ENCODE measurements at places on chromosomes 5 and 9.
A peak's percentile ranks its signal among the peaks of the same experiment; 100 is the strongest.

- DNase-seq: no peak
- H3K4me3 ChIP-seq: no peak overlapping the region
- H3K36me3 ChIP-seq: no peaks in the 10 kb centered on the region
- H3K27ac ChIP-seq: peak overlapping the region; percentile 44
Observed at GRCh38 chr5:83914662-83915418, 194.2 kb upstream of the HAPLN1 start.

GRCh38 chr5:30866142-30866541 is 327.3 kb upstream of the CDH6 start:
- H3K4me3 ChIP-seq: no peak overlapping the region
- DNase-seq: no peak
- no peaks in the 10 kb centered on the region for H3K4me1 ChIP-seq

- DNase-seq: no peak
- H3K36me3 ChIP-seq: no peaks in the 10 kb centered on the region
- no peak overlapping the region for H3K27ac ChIP-seq
- no peaks in the 10 kb centered on the region for H3K4me1 ChIP-seq
- no peak overlapping the region for H3K4me3 ChIP-seq
Observed at GRCh38 chr5:68538814-68539420, 323.4 kb downstream of the PIK3R1 start.

GRCh38 chr5:56326116-56326515 is 93.0 kb upstream of the ANKRD55 start:
- no peaks in the 10 kb centered on the region for H3K27me3 ChIP-seq
- H3K27ac ChIP-seq: no peak overlapping the region
- peaks cover 3% of the 10 kb centered on the region for H3K4me1 ChIP-seq

- H3K36me3 ChIP-seq: no peaks in the 10 kb centered on the region
- no peak for DNase-seq
- H3K27ac ChIP-seq: no peak overlapping the region
- H3K4me3 ChIP-seq: no peak overlapping the region
Observed at GRCh38 chr5:83102364-83102980, 25.1 kb downstream of the XRCC4 start.

- no peaks in the 10 kb centered on the region for H3K36me3 ChIP-seq
- peak overlapping the region; percentile 71 for H3K27ac ChIP-seq
- H3K4me3 ChIP-seq: peak overlapping the region; percentile 98
- H3K4me1 ChIP-seq: peaks cover 3% of the 10 kb centered on the region
Observed at GRCh38 chr9:22446950-22447617, 460 bp downstream of the DMRTA1 start.

DNA sequence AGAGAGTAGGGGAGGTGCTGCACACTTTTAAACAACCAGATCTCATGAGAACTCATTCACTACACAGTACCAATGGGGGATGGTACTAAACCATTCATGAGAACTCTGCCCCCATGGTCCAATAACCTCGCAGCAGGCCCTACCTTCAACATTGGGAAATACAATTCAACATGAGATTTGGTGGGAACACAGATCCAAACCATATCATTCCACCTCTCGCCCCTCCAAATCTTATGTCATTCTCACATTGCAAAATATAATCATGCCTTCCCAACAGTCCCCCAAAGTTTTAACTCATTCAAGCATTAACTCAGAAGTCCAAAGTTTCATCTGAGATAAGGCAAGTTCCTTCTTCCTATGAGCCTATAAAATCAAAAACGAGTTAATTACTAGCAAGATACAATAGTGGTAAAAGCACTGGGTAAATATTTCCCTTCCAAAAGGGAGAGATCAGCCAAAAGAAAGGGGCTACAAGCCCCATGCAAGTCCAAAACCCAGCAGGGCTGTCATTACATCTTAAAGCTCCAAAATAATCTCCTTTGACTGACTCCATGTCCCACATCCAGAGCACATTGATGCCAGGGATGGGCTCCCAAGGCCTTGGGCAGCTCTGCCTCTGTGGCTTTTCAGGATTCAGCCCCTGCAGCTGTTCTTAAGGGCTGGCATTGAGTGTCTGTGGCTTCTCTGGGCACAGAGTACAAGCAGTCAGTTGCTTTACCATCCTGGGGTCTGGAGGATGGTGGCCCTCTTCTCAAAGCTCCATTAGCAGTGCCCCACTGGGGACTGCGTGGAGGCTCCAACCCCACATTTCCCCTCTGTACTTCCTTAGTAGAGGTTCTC is 8.3 kb downstream of the GPR150 start:
- no peaks in the 10 kb centered on the region for H3K36me3 ChIP-seq
- H3K27me3 ChIP-seq: no peaks in the 10 kb centered on the region
- no peak overlapping the region for H3K4me3 ChIP-seq
- no peak overlapping the region for H3K27ac ChIP-seq
- no peak for DNase-seq

DNA sequence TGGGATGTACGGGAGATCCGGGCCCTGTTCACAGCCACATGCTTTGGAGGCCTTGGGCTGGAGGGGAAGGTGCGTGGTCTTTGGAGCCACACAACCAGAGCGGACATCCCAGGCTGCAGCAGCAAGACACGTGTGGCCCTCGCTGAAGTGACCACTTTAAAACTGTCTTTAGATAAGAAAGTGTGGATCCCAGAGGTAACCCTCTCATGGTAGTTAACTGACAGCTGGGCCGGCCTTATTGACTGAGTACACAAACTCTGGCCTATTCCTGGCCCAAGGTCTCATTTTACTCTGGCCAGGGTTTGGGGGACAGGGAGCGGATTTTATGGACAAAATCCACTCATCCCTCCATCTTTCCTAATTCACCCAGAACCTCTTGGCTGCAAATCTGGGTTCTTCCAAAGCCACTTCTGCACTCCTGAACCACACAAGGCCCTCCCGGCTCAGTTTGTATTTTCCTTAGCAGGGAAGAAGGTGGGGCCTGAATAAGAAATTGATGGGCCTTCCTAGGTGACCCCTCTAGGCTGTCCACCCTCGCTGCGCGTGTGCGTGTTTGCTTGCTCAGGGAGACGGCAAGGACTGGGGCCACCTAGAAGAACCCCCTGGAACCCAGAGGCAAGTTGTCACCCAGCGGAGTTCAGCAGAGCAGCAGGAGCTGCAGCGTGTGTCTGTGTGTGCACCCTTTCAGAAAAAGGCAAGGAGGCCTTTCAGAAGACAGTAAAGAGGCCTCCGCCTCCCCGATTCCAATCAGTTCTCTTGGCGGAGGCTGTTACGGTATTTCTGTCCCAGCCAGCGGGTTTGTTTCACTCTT is 73.3 kb upstream of the ORM1 start:
- peak overlapping the region; percentile 34 for H3K4me3 ChIP-seq
- H3K36me3 ChIP-seq: no peaks in the 10 kb centered on the region
- no peak for DNase-seq
- H3K27ac ChIP-seq: peak overlapping the region; percentile 37

DNA sequence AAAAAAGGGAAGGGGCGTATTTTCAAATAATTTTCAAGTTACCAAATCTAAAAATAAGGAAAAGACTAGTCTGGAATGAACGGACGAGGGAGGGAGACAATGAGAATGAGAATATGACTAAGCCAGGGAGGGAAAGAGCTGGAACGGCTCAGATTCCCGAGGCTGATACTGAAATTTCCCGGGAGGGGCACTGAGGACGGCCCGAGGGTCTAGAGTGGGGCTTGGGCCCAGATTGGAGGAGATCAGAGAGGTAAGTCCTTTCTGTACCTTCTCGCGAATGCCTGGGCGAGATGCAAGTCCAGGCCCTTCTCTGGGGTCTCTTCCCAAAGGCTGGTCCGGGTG is 3.4 kb upstream of the CCIN start:
- no peaks in the 10 kb centered on the region for H3K27me3 ChIP-seq
- no peaks in the 10 kb centered on the region for H3K36me3 ChIP-seq
- H3K4me1 ChIP-seq: peaks cover 30% of the 10 kb centered on the region
- DNase-seq: no peak

GRCh38 chr9:77433675-77434445 is 214.3 kb downstream of the GNA14 start:
- no peak overlapping the region for H3K27ac ChIP-seq
- H3K36me3 ChIP-seq: no peaks in the 10 kb centered on the region
- no peaks in the 10 kb centered on the region for H3K4me1 ChIP-seq
- H3K4me3 ChIP-seq: no peak overlapping the region
- no peak for DNase-seq

DNA sequence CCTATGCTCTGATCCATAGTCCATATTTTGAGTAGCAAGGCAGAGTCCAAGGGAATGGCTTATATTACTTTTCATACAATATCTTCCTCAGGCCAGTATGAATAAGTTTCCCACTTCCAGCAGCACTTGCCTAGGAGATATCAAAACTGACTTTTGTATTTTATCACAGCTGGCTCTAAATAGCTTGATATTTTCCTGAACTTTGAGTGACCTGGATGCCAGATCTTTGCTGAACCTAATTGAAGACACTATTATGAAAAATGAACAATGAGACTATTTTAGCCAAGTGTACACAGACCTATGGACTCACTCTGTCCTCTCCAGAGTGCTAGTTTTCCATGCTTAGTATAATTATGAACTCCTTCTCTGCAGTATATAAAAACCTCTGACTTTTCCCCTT is 475.6 kb upstream of the PTGER4 start:
- DNase-seq: no peak
- H3K4me1 ChIP-seq: no peaks in the 10 kb centered on the region
- no peaks in the 10 kb centered on the region for H3K36me3 ChIP-seq
- no peak overlapping the region for H3K4me3 ChIP-seq

- H3K27me3 ChIP-seq: no peaks in the 10 kb centered on the region
- H3K4me1 ChIP-seq: no peaks in the 10 kb centered on the region
- H3K36me3 ChIP-seq: no peaks in the 10 kb centered on the region
- no peak for DNase-seq
- H3K4me3 ChIP-seq: no peak overlapping the region
Observed at GRCh38 chr9:137397675-137398423, 25.1 kb downstream of the EXD3 start.

GRCh38 chr5:142779163-142779840 is 9.1 kb downstream of the ARHGAP26 start:
- no peak for DNase-seq
- H3K27me3 ChIP-seq: no peaks in the 10 kb centered on the region
- H3K36me3 ChIP-seq: no peaks in the 10 kb centered on the region
- H3K4me1 ChIP-seq: no peaks in the 10 kb centered on the region

DNA sequence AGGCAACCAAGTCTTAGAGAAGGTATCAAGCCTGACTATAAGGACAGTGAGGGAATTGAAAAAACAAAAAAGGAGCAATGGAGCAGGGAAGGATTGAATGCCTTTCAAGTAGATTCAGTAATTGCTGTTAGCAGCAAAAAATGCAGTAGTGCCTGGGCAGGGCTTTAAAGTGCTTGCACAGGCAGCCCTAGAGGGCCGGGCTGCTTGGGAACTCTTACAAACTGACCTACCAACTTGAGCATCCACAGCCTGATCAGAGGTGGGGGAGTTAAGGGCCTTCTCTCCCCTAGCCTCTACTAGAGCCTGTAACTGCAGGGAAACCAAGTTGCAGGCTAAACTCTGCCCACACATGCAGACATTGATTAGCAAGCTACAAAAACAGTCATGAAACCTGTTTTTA is 19.4 kb downstream of the FXN start:
- no peak for DNase-seq
- no peak overlapping the region for H3K27ac ChIP-seq
- no peaks in the 10 kb centered on the region for H3K27me3 ChIP-seq
- H3K4me1 ChIP-seq: peaks cover 4% of the 10 kb centered on the region
- no peak overlapping the region for H3K4me3 ChIP-seq

DNA sequence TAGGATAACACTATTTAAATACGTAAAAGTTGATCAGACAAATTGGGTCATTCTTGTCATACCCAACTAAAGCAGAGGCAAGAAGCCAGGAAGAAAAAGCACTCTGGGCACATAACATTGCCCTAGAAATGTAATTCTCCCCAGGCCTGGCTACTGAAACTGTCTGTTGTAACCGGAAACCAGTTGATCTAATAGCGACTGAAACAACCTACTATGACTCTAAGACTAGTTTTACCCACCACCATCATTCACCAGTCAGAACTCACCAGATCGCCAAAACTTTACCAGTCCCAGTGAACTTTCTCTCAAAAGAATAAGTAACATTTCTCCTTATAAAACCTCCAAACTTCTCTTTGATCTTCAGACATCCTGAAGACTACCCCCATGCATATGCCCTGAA is 99.3 kb upstream of the WWC1 start:
- H3K36me3 ChIP-seq: no peaks in the 10 kb centered on the region
- no peak overlapping the region for H3K4me3 ChIP-seq
- no peak overlapping the region for H3K27ac ChIP-seq

- no peaks in the 10 kb centered on the region for H3K36me3 ChIP-seq
- no peaks in the 10 kb centered on the region for H3K4me1 ChIP-seq
- no peak overlapping the region for H3K27ac ChIP-seq
- no peaks in the 10 kb centered on the region for H3K27me3 ChIP-seq
Observed at GRCh38 chr9:36451949-36452348, 51.9 kb upstream of the RNF38 start.

DNA sequence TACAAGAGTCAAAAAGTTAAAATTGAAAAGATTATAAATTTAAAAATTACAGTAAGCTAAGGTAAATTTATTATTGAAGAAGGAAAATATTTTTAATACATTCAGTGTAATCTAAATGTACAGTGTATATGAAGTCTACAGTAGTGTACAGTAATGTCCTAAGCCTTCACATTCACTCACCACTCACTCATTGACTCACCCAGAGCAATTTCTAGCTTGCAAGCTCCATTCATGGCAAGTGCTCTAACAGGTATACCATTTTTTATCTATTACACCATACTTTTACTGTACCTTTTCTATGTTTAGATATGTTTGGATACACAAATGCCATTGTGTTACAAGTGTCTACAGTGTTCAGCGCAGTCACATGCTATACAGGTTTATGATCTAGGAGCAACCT is 389.7 kb downstream of the RASEF start:
- no peaks in the 10 kb centered on the region for H3K27me3 ChIP-seq
- no peak for DNase-seq
- H3K27ac ChIP-seq: no peak overlapping the region
- no peaks in the 10 kb centered on the region for H3K36me3 ChIP-seq
- H3K4me1 ChIP-seq: no peaks in the 10 kb centered on the region

DNA sequence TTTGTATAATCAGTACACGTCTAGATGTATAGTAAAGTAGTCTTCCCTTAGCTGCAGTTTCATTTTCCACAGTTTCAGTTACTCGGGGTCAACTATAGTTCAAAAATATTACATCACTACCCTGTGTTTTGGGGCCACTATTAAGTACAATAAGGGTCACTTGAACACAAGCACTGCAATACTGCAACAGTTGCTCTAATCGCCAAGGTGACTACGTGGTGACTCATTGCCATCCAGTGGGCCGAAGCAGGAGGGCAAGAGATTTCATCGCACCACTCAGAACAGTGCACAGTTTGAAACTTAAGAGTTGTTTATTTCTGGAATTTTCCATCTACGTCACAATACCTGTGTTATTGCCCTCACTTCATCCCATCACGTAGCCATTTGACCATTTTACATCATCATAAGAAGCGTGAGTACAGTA is at the start of gene ARL14EPL:
Gene ARL14EPL (plus strand): TSS at position 379 of the 424 bp plus-strand sequence. CDS start 18,994 bp downstream, outside the sequence.
- no peaks in the 10 kb centered on the region for H3K27me3 ChIP-seq
- no peak for DNase-seq
- no peaks in the 10 kb centered on the region for H3K4me1 ChIP-seq
- no peak within 1 kb of the TSS for H3K4me3 ChIP-seq

DNA sequence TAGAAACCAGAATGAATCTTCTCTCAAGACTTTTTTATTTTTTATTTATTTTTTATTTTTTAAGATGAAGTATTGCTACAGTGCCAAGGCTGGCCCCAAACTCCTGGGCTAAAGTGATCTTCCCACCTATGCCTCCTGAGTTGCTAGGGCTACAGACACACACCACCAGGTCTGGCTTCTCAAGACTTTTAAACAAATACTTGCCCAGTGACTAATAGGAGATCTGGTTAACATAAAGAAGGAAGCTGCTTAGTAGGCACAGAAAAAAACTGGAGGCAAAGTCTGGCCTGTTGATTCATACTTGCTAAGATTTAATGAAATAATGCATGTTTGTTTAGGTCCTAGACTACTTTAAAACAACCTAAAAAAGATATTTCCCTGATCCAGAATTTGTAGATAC is 43.8 kb downstream of the SLC38A9 start:
- peaks cover 10% of the 10 kb centered on the region for H3K4me1 ChIP-seq
- peak overlapping the region; percentile 58 for H3K27ac ChIP-seq
- H3K27me3 ChIP-seq: no peaks in the 10 kb centered on the region
